ENCODE measurements at places on chromosomes 6 and 20. TPM values are rescaled to one million over a fixed set of nuclear protein-coding genes. Genes with fewer than 3 reads are reported as not detected.

The PIGT gene
- 30.9 TPM for total RNA-seq

The PLCB4 gene
- total RNA-seq = 1.5 TPM

The CRISP3 gene
- not detected for total RNA-seq

The HLA-DQA1 gene
- total RNA-seq = not detected

The MEI4 gene
- not detected for total RNA-seq

The DAAM2 gene
- total RNA-seq = 1.1 TPM

The CDH4 gene
- total RNA-seq = under 0.01 TPM

The KIF25 gene
- not detected for total RNA-seq

The BPIFB6 gene
- total RNA-seq = not detected

The AIF1 gene
- not detected for total RNA-seq

The C6orf58 gene
- not detected for total RNA-seq

The SMOC2 gene
- total RNA-seq = 0.37 TPM

The EGFL8 gene
- 0.73 TPM for total RNA-seq

The TRIM15 gene
- total RNA-seq = not detected

The COX4I2 gene
- not detected for total RNA-seq

The BEND3 gene
- total RNA-seq = 3.7 TPM

The DNAJC5 gene
- 31.2 TPM for total RNA-seq

The ADAM33 gene
- 101 TPM for total RNA-seq

The C20orf141 gene
- total RNA-seq = not detected

The MAS1 gene
- total RNA-seq = not detected

The CGA gene
- not detected for total RNA-seq

The DNMT3B gene
- 4.0 TPM for total RNA-seq

The OR2H2 gene
- total RNA-seq = not detected

The BCAS1 gene
- total RNA-seq = 0.37 TPM

The SALL4 gene
- total RNA-seq = 1.5 TPM

The PAX1 gene
- total RNA-seq = not detected

The SYNGAP1 gene
- total RNA-seq = 6.2 TPM

All from subcutaneous preadipocyte (primary cell).